Neural crest cell (in vitro differentiated cells): ENCODE measurements at places on chromosomes 3 and 15. TPM values are rescaled to one million over a fixed set of nuclear protein-coding genes. Genes with fewer than 3 reads are reported as not detected.

Gene GPR171
- total RNA-seq: not detected in 2 replicates

Gene PRR23E
- not detected in 2 replicates for total RNA-seq

Gene SOX14
- total RNA-seq: 0.18 and 0.37 TPM in 2 replicates

Gene RTP1
- not detected in 2 replicates for total RNA-seq

Gene PEX11A
- 7.2 and 7.9 TPM in 2 replicates for total RNA-seq

Gene PATL2
- 0.35 and 0.68 TPM in 2 replicates for total RNA-seq

Gene CFAP100
- 1.1 and 1.7 TPM in 2 replicates for total RNA-seq

Gene ZNF80
- not detected in 2 replicates for total RNA-seq

Gene ZFYVE19
- 24.2 and 25.5 TPM in 2 replicates for total RNA-seq

Gene FBXW12
- 0.44 and 0.68 TPM in 2 replicates for total RNA-seq

Gene CAPN7
- total RNA-seq: 29.2 and 30.9 TPM in 2 replicates

Gene CD200
- total RNA-seq: 66.7 and 67.0 TPM in 2 replicates

Gene KLHL18
- total RNA-seq: 36.1 and 39.1 TPM in 2 replicates

Gene XCR1
- not detected in 2 replicates for total RNA-seq

Gene SEMA6D
- 11.1 and 11.8 TPM in 2 replicates for total RNA-seq

Gene ZSCAN2
- total RNA-seq: 21.1 and 21.7 TPM in 2 replicates

Gene SAMMSON
- total RNA-seq: not detected in 2 replicates

Gene KLHL40
- total RNA-seq: not detected in 2 replicates

Gene SPRED1
- total RNA-seq: 40.0 and 44.2 TPM in 2 replicates

Gene SRP14
- total RNA-seq: 229 and 234 TPM in 2 replicates

Gene ARGFX
- total RNA-seq: not detected in 2 replicates

Gene A4GNT
- total RNA-seq: not detected in 2 replicates

Gene MCF2L2
- 1.5 and 2.1 TPM in 2 replicates for total RNA-seq

Gene ABI3BP
- not detected in 2 replicates for total RNA-seq

Gene GOLGA6B
- total RNA-seq: not detected in 2 replicates
